CD4-positive, alpha-beta memory T cell (primary cell): ENCODE measurements at places on chromosomes 4 and X. TPM values are rescaled to one million over a fixed set of nuclear protein-coding genes. Genes with fewer than 3 reads are reported as not detected.

FATE1 gene
- not detected for total RNA-seq

NPY2R gene
- not detected for total RNA-seq

- DNase-seq, result no peak
These were observed at the start of gene PDE6B for GRCh38 chr4:624705-625590. Gene PDE6B (plus strand): TSS chr4:625573. CDS start chr4:625627, 54 bp downstream.

DNA sequence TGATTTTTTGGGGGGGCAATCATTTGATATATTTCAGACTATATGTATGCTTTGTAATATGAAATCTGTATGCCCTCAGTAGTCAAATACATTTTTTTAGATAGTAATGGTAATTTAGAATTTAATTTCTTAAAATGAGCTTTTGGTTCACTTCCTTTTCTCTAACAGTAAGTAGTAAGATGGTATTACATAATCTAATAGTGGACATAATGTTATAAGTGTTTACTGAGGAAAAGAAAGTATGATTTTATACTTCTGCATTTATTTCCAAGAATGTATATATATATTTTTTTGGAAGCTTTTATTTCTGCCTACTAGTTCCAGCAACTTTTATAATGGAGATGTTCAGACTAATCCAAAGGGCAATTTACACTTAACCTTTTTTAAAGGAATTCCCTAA, 1450.7 kb upstream of the TENM3 start:
- DNase-seq, result no peak

GRCh38 chr4:2570551-2571222, 34.2 kb downstream of the FAM193A start:
- peak; percentile 49 for DNase-seq

GRCh38 chrX:2965965-2966364, 36.8 kb upstream of the ARSD start:
- DNase-seq, result no peak

LRAT gene
- not detected for total RNA-seq

DNA sequence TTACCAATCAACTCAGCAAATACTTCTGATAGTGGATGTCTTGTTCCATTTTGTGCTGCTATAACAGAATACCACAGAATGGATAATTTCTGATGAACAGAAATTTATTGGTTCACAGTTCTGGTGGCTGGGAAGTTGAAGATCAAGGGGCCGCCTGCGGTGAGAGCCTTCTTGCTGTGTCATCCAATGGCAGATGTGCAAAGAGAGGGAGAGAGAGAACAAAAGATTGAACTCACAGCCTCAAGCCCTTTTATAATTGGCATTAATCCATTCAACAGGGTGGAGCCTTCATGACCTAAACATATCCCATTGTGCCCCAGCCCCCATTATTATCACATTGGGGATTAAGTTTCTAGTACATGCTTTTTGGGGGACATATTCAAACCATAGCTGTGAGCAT, 86.1 kb downstream of the ADGRG4 start:
- no peak for DNase-seq

GRCh38 chr4:108199881-108200280, 31.1 kb upstream of the LEF1 start:
- DNase-seq, result no peak

DNA sequence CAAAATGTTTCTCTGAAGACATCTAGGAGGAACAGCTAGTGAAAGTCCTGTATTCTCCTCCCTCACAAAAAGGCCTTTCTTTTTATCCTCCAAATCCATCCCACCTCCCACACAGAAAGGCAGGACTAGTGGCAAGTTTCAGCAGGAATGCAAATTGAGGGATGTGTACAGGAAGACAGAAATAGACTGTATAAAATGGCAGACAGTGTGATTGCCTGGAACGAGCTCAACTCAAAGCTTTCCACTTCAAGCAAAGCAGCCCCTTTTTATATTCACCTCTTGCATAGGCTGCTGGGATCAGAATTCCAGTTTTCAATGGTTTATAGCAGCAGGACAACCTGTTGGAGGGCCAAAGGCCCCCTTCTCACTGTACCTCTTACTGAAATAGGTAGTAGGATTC, 57.5 kb downstream of the DCX start:
- no peak for DNase-seq

SLC10A4 gene
- total RNA-seq, result 0.17 TPM
